ENCODE measurements at places on chromosomes 7 and 10.
A peak's percentile ranks its signal among the peaks of the same experiment; 100 is the strongest.

- no peak overlapping the region for H3K27ac ChIP-seq
- no peak overlapping the region for H3K4me3 ChIP-seq
- H3K4me1 ChIP-seq, result peaks cover under 1% of the 10 kb centered on the region
- no peaks in the 10 kb centered on the region for H3K36me3 ChIP-seq
- no peak for DNase-seq
Measured at GRCh38 chr7:1993031-1993695, 239.6 kb downstream of the MAD1L1 start.

DNA sequence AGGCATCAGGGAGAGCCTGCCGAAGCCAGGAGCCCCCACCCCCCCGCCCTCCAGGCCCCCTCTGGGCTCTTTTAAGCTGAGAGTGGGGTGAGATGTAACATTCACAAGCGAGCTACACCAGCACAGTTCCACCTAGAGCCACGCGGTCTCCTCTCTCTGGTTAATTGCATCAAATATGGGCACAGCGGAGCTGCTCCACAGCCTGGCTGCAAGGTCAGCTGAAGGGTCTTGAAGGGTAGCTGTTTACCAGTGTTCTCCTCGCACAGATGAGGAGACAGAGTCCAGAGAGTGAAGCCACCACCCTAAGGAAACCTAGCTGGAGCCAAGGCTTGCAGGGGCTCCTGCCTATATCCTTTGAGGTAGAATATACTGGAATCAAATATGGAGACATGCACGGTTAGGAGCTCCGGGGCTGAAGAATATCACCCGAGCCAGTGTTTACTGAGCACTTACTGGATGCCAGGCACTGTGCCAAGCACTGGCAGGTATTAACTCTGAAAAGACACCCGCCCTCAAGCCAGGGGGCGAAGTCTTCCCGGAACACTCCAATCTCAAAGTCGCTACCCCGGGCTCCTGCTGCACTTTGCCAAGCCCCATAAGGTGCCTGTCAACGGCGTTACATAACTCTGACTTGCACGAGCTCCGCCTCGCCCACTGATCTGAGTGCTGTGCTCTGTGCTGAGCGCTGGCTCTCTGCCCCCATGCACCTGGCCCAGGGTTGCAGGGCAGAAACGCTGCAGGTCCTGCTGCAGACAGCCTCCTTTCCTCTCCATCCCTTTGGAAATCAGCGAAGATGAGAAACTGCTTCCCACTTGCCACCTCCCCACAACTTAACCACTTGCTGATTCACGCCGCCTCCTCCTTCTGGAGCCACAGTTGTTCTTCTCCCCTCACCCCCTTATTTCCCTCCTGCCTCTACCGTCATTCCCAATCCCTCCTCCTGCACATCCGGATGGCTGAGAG is 5.4 kb downstream of the CHST15 start:
- no peak overlapping the region for H3K4me3 ChIP-seq
- H3K4me1 ChIP-seq, result no peaks in the 10 kb centered on the region
- H3K27me3 ChIP-seq, result peaks cover 29% of the 10 kb centered on the region
- no peak overlapping the region for H3K27ac ChIP-seq

- H3K27ac ChIP-seq, result no peak overlapping the region
- no peaks in the 10 kb centered on the region for H3K36me3 ChIP-seq
- no peaks in the 10 kb centered on the region for H3K4me1 ChIP-seq
- H3K4me3 ChIP-seq, result no peak overlapping the region
- no peaks in the 10 kb centered on the region for H3K27me3 ChIP-seq
Measured at GRCh38 chr7:20200361-20200760, 16.8 kb downstream of the MACC1 start.

DNA sequence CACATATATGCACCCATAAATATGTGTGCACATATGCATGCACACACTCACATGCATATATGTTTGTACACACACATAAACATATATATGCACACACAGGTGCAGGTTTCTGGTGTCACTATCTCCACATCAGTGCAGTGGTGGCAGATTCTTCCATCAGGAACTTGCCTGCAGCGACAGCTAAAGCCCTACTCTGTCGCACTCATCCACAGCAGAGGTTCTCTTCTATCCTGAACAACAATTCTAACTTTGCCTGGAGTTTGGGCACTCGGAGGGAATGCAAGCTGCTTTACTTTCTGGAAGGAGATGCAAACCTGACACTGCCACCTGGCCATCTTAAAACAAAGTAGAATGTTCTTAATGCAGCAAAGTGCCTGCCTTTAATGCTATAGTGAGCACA is 745.8 kb downstream of the GRID1 start:
- no peaks in the 10 kb centered on the region for H3K36me3 ChIP-seq
- no peaks in the 10 kb centered on the region for H3K27me3 ChIP-seq
- no peak for DNase-seq
- H3K4me1 ChIP-seq, result no peaks in the 10 kb centered on the region
- no peak overlapping the region for H3K4me3 ChIP-seq
- no peak overlapping the region for H3K27ac ChIP-seq

- H3K4me3 ChIP-seq, result no peak overlapping the region
- peaks cover 4% of the 10 kb centered on the region for H3K27me3 ChIP-seq
- peaks cover 32% of the 10 kb centered on the region for H3K4me1 ChIP-seq
- peaks cover 22% of the 10 kb centered on the region for H3K36me3 ChIP-seq
Measured at GRCh38 chr7:41879403-41879802, 176.5 kb upstream of the INHBA start.

DNA sequence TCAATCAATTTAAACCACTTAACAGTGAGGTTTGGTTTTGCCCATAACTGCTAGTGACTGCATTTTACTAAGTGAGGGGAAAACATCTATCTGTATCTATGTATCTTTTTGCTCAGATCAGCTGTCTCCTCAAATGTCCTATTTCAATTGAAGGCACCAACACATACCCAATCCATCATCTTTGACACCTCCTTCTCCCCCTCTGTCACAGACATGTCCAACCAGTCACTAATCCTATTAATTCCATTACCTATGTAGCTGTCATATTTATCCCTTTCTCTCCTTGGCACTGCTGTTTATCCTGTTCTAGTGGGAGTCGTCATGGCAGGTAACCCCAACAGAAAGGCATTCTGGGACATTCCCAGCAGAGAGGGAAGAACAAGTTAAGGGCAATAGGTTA is 975.2 kb upstream of the AUTS2 start:
- H3K4me1 ChIP-seq, result no peaks in the 10 kb centered on the region
- no peaks in the 10 kb centered on the region for H3K27me3 ChIP-seq
- no peak overlapping the region for H3K4me3 ChIP-seq
- H3K27ac ChIP-seq, result no peak overlapping the region

- DNase-seq, result no peak
- H3K36me3 ChIP-seq, result no peaks in the 10 kb centered on the region
- no peak overlapping the region for H3K27ac ChIP-seq
- no peak overlapping the region for H3K4me3 ChIP-seq
- H3K4me1 ChIP-seq, result no peaks in the 10 kb centered on the region
Measured at GRCh38 chr7:112161253-112162141, 44.7 kb downstream of the DOCK4 start.

- H3K4me1 ChIP-seq, result peaks cover 8% of the 10 kb centered on the region
- DNase-seq, result no peak
- H3K4me3 ChIP-seq, result no peak overlapping the region
- peak overlapping the region; percentile 54 for H3K27ac ChIP-seq
- H3K27me3 ChIP-seq, result no peaks in the 10 kb centered on the region
- no peaks in the 10 kb centered on the region for H3K36me3 ChIP-seq
Measured at GRCh38 chr7:142587578-142588191, 161.6 kb upstream of the PRSS1 start.

- no peaks in the 10 kb centered on the region for H3K27me3 ChIP-seq
- no peak for DNase-seq
- H3K27ac ChIP-seq, result no peak overlapping the region
Measured at GRCh38 chr7:137354961-137355360, 11.4 kb upstream of the PTN start.

DNA sequence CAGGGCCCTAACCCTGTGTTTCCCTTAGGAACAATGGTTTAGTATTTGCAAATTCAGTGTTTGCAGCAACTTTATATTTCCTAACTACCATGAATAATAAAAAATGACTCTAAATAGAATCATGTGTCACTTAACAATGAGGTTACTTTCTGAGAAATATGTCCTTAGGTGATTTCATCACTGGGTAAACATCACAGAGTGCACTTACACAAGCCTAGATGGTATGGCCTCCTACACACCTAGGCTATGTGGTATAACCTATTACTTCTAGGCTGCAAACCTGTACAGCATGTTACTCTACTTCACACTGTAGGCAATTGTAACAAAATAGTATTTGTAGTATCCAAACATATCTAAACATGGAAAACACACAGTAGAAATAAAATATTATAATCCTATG is 1174.6 kb upstream of the LRRTM3 start:
- no peaks in the 10 kb centered on the region for H3K4me1 ChIP-seq
- no peaks in the 10 kb centered on the region for H3K27me3 ChIP-seq
- no peaks in the 10 kb centered on the region for H3K36me3 ChIP-seq
- DNase-seq, result no peak
- no peak overlapping the region for H3K4me3 ChIP-seq

DNA sequence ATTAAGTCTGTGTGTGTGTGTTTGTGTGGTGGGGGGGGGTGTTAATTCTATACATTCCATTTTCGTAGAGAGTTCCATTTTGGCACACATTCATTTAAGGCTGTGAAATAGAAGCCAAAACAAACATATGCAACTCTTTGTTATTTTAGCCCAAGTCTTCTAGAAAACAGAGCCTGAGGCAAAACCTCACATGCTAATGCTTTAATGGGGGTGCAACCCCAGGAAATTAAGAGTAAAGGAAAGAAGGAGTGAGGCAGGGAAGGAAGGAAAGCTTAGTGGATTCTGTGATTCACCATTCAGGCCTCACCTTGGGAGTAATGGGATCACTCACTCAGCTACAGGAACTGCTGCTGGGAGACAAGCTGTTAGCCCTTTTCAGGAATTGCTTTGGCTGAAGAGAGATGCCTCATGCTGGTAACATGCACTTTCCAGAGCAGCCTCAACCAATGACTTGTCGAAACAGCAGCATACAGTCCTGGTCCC is 73.0 kb upstream of the CTTNBP2 start:
- no peaks in the 10 kb centered on the region for H3K36me3 ChIP-seq
- H3K27me3 ChIP-seq, result no peaks in the 10 kb centered on the region
- H3K4me1 ChIP-seq, result no peaks in the 10 kb centered on the region
- H3K4me3 ChIP-seq, result no peak overlapping the region

GRCh38 chr7:132871419-132871818 is 210.5 kb downstream of the CHCHD3 start:
- H3K4me3 ChIP-seq, result no peak overlapping the region
- H3K27me3 ChIP-seq, result no peaks in the 10 kb centered on the region
- DNase-seq, result no peak

DNA sequence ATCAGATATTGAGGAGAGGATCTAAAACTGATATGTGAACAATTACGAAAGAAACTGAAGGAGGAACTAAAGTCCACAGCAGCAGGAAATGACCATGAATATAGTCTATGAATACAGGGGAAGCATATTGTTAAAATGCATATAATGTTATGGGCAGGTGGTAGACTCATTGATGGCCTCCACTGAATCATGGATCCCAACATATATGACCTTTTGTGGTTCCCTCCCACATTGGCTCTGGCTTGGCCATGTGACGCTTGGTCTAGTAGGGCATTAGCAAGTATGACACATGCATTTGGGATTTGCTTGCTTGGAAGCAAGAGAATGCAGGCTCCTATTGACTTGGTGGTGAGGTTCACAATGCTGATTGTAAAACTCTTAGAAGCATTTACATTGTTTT is 55.2 kb upstream of the RAB18 start:
- no peaks in the 10 kb centered on the region for H3K36me3 ChIP-seq
- no peak overlapping the region for H3K27ac ChIP-seq
- H3K27me3 ChIP-seq, result no peaks in the 10 kb centered on the region
- no peak overlapping the region for H3K4me3 ChIP-seq
- DNase-seq, result no peak

- H3K4me1 ChIP-seq, result peaks cover 52% of the 10 kb centered on the region
- no peak for DNase-seq
- no peaks in the 10 kb centered on the region for H3K27me3 ChIP-seq
- no peaks in the 10 kb centered on the region for H3K36me3 ChIP-seq
- peak overlapping the region; percentile 23 for H3K27ac ChIP-seq
Measured at GRCh38 chr7:99141334-99141733, 2.6 kb downstream of the SMURF1 start.

DNA sequence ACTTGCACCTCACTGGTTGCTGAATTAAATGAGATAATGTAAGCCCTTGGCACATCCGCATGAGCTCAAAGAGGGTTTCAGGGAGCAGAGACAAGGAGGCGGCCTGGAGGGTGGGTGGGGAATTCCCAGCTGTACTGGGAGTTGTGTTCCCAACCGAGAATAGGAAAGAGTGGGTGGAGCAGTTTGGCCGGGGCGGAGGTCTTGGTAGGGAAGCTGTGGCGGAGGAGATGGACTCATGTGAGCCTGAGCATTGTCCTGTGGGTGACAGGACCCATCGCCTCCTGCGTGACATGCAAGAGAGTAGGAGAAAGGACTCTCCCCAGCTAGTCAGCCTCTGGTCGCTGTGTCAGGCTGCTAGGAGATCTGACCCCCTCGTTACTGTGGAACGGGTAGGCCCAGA is 41.0 kb upstream of the SAMD8 start:
- H3K36me3 ChIP-seq, result no peaks in the 10 kb centered on the region
- no peak overlapping the region for H3K27ac ChIP-seq
- H3K27me3 ChIP-seq, result no peaks in the 10 kb centered on the region
- DNase-seq, result no peak
- no peak overlapping the region for H3K4me3 ChIP-seq
- peaks cover 10% of the 10 kb centered on the region for H3K4me1 ChIP-seq

DNA sequence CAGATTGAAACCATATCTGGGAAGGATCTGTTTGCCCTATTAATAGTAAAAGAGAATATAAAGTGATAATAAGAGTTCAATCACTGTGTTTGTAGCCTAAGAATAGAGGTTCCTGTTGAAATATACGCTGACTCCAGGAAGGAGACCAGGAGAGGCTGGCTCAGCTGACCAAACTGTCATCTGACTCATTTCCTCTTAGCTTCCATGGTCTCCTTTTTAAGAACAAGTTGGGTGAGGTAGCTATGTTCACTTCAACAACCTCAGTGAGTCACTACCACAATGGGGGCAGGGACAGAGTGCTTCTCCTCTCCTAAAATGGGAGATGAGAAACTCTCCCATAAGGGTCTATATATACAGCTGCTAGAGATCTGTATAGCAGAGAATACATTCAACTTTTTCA is 543.3 kb downstream of the CALN1 start:
- no peaks in the 10 kb centered on the region for H3K36me3 ChIP-seq
- no peak overlapping the region for H3K27ac ChIP-seq
- H3K27me3 ChIP-seq, result no peaks in the 10 kb centered on the region
- no peak for DNase-seq

DNA sequence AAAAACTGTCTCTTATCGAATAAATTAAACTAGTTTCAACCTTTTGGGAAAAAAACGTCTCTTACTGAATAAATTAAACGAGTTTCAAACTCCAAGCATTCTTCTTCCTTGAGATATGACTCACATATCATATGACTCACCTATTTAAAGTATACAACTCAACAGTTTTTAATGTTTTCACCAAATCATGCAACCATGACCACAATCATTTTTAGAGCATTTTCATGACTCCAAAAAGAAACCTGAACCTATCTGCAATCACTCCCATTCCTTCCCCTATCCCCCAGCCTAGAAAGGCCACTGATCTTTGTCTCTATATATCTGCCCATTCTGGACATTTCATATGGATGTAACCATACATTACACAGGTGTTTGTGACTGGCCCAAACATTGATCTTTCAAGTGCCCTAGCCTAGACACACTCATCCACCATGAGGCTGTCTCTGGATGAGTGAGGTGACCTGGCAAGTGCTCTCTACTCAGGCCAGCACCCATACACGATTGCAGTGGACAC is 115.3 kb downstream of the PIP4K2A start:
- DNase-seq, result no peak
- H3K27me3 ChIP-seq, result no peaks in the 10 kb centered on the region
- H3K36me3 ChIP-seq, result peaks cover 10% of the 10 kb centered on the region
- peak overlapping the region; percentile 57 for H3K27ac ChIP-seq

GRCh38 chr7:94580601-94581000 is 71.0 kb downstream of the CASD1 start:
- DNase-seq, result no peak
- H3K27me3 ChIP-seq, result no peaks in the 10 kb centered on the region
- no peak overlapping the region for H3K27ac ChIP-seq
- H3K4me3 ChIP-seq, result no peak overlapping the region
- peaks cover 40% of the 10 kb centered on the region for H3K36me3 ChIP-seq

Data from activated CD4-positive, alpha-beta memory T cell treated with anti-CD3 and anti-CD28 coated beads for 36 hours (primary cell).